ENCODE measurements at places on chromosomes 6 and 20. TPM values are rescaled to one million over a fixed set of nuclear protein-coding genes. Genes with fewer than 3 reads are reported as not detected.

MSH5 gene
- total RNA-seq, result 5.4 TPM

ZNF165 gene
- 0.72 TPM for total RNA-seq

PCSK2 gene
- total RNA-seq, result not detected

DEFB119 gene
- total RNA-seq, result not detected
